Peyer's patch (tissue), 4 donors: ENCODE measurements at places on chromosomes 1 and 21. TPM values are rescaled to one million over a fixed set of nuclear protein-coding genes. Genes with fewer than 3 reads are reported as not detected.
A peak's percentile ranks its signal among the peaks of the same experiment; 100 is the strongest.

DNA sequence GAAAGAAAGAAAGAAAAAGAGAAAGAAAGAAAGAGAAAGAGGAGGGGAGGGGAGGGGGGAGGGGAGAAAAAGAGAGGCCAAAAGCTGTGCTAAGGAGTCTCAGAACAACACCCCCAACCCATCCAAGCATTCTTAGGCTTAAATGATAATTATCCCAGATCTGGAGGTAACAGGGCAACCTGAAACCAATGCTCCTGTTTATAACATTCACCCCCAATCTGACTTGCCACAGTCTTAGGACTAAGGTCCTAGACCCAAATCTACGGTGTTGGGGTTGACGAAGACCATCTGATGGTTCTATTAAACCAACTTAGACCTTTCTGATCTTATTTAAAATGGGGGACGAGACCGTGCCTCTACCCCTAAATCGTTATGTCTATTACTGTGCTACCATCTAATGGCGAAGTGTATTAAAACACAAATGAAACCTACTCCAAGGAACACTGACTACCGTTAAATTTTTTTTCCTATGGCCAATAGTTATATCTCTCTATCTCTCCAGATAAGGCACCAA is 119.3 kb upstream of the CDC42BPA start:
- no peak overlapping the region for H3K4me3 ChIP-seq
- H3K4me1 ChIP-seq, result no peaks in the 10 kb centered on the region
- no peaks in the 10 kb centered on the region for H3K27me3 ChIP-seq
- H3K27ac ChIP-seq, result no peak overlapping the region

PLPPR4 gene
- total RNA-seq, result not detected

S100A8 gene
- 7.6 TPM for total RNA-seq

SFN gene
- total RNA-seq, result 42.4 TPM

- no peaks in the 10 kb centered on the region for H3K27me3 ChIP-seq
- H3K4me3 ChIP-seq, result no peak overlapping the region
- no peaks in the 10 kb centered on the region for H3K36me3 ChIP-seq
- DNase-seq, result no peak
These were observed 22.0 kb upstream of the AIM2 start for GRCh38 chr1:159098596-159098995.

DNA sequence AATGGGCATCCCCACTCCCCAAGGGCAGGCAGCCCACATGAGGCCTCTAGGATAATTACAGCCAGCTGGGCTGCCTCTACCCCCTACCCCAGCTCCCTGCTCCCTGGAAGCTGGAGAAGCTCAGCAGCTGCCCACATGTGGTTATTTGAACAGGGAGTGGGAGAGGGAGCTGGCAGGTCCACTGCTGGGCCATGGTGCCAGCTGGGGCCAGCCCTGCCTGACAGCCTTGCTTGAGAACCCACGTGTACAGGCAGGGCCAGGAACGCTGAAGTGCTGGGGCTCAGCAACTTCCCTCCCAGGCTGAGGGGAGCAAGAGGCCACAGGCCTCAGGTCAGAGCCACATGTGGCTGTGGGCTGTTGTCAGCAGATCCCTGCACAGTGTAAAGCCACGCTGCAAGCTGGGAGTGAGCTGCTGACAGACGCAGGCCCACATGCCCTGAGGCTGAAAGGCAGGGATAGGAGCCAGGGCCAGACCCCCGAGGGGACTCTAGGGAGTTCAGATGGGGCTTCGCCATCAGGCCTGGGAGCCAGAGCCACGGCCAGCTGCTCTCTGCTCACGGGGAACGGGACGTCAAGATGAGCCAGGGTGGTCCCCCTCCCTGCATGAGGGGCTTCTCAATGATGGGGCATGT is 129.0 kb downstream of the SYF2 start:
- no peaks in the 10 kb centered on the region for H3K27me3 ChIP-seq
- H3K27ac ChIP-seq, result no peak overlapping the region
- H3K36me3 ChIP-seq, result no peaks in the 10 kb centered on the region

DNA sequence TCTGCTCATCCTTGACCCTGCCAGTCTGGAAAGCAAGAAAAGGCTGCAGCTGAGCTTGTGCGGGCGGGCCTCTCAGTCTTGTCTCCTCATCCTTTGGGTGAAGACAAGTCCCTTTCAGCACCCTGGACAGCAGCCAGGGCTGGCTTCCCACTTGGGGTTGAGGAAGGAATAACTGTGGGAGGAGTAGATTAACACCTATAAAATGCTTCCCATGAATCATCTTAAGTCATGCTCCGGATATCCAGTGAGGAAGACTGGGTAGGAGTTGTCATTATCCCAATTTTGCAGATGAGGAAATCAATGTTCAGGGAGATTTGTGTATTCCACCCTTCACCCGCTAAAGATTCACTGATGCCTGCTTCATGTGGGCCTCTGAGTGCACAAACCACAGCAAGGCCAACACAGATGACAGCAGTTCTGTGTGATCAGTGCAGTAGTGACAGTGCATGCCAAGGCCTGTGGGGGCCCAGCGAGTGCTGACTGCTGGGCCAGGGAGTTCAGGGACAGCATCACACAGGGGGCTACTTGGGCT is 20.1 kb upstream of the COL16A1 start:
- no peaks in the 10 kb centered on the region for H3K4me1 ChIP-seq
- no peaks in the 10 kb centered on the region for H3K27me3 ChIP-seq
- peak; percentile 67 for DNase-seq
- H3K27ac ChIP-seq, result no peak overlapping the region

GRCh38 chr1:163673759-163674151 is 352.0 kb downstream of the NUF2 start:
- no peaks in the 10 kb centered on the region for H3K27me3 ChIP-seq
- no peak overlapping the region for H3K27ac ChIP-seq

DNA sequence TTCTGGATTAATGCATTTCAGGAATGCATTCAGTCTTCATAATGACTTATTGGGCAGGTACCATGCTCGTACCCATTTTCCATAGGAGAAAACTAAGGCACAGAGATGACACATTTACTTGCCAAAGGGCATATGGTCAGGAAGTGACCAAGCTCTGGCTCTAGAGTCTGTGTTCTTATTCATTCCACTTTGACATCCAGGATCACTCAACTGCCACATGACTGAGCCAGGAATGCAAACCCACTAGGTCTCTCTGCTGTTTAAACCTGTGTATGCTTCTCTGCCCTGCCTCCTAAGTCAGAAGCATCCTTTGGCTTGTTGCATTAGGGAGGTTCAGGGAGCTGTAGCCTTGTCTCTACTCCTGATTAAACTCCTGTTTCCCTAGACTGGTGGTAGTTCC is 7.5 kb downstream of the KAZN start:
- no peak overlapping the region for H3K4me3 ChIP-seq
- DNase-seq, result no peak
- H3K27ac ChIP-seq, result no peak overlapping the region
- H3K36me3 ChIP-seq, result no peaks in the 10 kb centered on the region

DNA sequence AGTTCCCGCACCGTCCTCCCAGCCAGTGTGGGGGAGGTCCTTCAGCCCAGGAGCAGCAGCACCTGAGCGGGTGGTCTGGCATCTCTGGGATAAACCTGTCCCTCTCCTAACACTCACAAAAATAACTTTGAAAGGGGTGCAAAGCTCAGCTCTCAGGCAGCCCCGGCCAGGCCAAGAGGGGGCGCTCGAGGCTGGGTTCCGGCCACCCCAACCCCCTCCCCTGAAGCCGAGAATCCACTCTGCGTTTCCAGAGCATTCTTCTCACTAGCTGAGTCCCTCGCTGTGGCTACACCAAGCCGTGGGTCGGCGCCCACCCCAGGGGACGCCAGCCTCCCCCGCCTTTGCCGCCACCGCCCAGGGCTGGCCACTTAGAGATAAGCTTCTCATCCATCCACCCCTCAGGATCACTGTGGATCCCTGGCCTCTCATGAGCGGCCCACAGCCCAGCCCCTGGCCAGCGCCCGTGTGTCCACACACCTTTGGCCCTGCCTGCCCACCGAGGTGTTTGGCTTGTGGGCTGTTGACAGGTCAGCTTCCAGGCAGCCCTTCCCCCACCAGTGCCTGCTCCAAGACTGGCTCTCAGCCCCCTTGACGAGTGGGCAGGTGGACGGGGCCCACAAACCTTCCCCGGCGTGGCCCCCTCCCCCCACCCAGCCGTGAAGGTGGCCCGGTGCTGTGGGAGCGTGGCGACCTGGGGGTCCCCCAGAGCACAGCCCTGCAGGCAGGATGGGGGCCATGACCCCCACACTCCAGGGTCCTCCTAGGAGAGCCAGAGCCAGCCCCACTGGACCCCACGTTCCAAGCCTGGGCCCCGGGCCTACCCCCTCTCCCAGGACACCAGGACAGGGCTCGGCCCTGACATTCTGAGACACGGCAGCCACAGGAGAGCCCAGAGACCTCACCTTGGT is 1.9 kb downstream of the FTCD start:
- H3K4me3 ChIP-seq, result no peak overlapping the region
- H3K4me1 ChIP-seq, result no peaks in the 10 kb centered on the region
- no peak overlapping the region for H3K27ac ChIP-seq
- peak; percentile 66 for DNase-seq
- H3K27me3 ChIP-seq, result no peaks in the 10 kb centered on the region

GRCh38 chr1:152191260-152191659 is 32.2 kb upstream of the RPTN start:
- H3K36me3 ChIP-seq, result no peaks in the 10 kb centered on the region
- DNase-seq, result no peak
- no peaks in the 10 kb centered on the region for H3K27me3 ChIP-seq

- H3K36me3 ChIP-seq, result no peaks in the 10 kb centered on the region
- H3K27me3 ChIP-seq, result no peaks in the 10 kb centered on the region
- DNase-seq, result peak; percentile 45
- H3K27ac ChIP-seq, result peak overlapping the region; percentile 12
- H3K4me1 ChIP-seq, result no peaks in the 10 kb centered on the region
These were observed 192.3 kb downstream of the SLC45A1 start for GRCh38 chr1:8510041-8510823.

DNA sequence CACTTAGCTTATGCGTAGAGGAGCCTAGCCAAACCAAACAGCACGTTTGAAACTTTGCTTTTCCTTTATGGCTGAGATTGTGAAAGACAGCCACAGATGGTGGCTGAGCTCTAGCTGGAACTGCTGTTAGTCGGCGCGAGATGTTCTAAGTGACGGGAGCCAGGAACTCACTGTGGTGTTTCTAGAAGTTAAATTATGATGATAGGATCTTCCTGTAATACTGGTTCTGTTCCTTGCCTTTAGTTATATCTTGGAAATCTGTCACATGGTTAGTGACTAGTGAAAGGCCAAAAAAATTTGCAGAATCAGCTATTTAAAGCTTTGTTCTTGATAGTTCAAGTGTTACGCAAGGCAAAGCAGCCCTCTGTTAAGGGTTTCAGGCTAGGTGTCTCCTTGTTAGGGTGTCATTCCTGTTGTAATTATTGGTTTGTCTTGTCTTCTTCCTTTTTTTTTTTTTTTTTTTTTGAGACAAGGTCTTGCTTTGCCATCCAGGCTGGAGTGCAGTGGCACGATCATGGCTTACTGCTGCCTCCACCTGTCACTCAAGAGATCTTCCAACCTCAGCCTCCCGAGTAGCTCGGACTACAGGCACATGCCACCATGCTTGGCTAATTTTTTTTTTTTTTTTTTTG is 22.6 kb downstream of the AK4 start:
- no peak overlapping the region for H3K4me3 ChIP-seq
- H3K4me1 ChIP-seq, result no peaks in the 10 kb centered on the region
- no peak overlapping the region for H3K27ac ChIP-seq

DNA sequence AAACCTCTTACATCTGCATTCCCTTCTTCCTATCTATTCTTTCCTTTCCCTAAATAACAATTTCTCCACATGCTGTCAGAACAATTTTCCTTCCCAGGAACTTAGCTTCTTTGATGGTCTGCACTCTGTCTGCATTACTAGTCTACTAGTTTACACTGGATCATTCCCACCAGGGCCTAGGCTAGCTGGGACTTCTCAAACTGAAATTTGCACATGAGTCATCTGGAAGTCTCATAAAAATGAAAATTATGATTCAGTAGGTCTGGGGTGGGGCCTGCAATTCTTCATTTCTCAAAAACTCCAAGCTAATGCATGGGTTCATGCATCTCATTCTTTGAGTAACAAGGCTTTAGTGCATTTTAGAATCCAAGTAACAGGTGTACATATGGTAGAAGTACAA is 74.2 kb downstream of the GABPA start:
- H3K4me1 ChIP-seq, result no peaks in the 10 kb centered on the region
- no peaks in the 10 kb centered on the region for H3K36me3 ChIP-seq
- no peak for DNase-seq
- H3K27me3 ChIP-seq, result no peaks in the 10 kb centered on the region

- H3K27ac ChIP-seq, result no peak overlapping the region
- H3K27me3 ChIP-seq, result no peaks in the 10 kb centered on the region
- no peaks in the 10 kb centered on the region for H3K36me3 ChIP-seq
- peaks cover 3% of the 10 kb centered on the region for H3K4me1 ChIP-seq
These were observed 482.1 kb upstream of the ADAMTS5 start for GRCh38 chr21:27448960-27449359.

CLSTN1 gene
- total RNA-seq, result 99.8 TPM

DNA sequence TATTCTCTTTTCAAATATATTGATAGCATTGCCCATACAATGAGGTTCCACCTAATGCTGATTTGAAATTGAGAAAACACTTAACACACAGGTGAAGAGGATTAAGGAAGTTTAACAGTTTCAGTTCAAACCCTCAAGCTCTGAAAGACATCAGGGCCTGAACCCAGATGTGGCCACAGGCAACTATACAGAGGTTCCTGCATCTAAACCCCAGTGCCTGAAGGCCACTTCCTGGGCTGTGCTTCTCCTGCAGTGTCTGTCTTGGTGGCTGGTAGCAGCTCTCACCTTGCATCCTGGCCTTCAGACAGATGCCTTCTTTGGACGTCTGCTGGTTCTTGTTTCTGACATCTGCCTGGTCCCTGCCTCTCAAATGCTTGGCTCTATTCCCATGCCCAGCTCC is 25.1 kb upstream of the NGF start:
- H3K27ac ChIP-seq, result no peak overlapping the region
- no peaks in the 10 kb centered on the region for H3K36me3 ChIP-seq
- no peaks in the 10 kb centered on the region for H3K4me1 ChIP-seq
- no peak overlapping the region for H3K4me3 ChIP-seq
- DNase-seq, result no peak

GRCh38 chr1:167165219-167165618 is 55.5 kb upstream of the POU2F1 start:
- no peaks in the 10 kb centered on the region for H3K4me1 ChIP-seq
- H3K27me3 ChIP-seq, result no peaks in the 10 kb centered on the region
- H3K27ac ChIP-seq, result no peak overlapping the region
- no peaks in the 10 kb centered on the region for H3K36me3 ChIP-seq
- H3K4me3 ChIP-seq, result no peak overlapping the region
